ENCODE measurements at places on chromosomes 2 and 18.

- no peak for DNase-seq
Measured at GRCh38 chr2:197369933-197370320, 59.3 kb upstream of the ANKRD44 start.

- DNase-seq, result peak; percentile 94
Measured at GRCh38 chr2:42060718-42061619, 13.1 kb downstream of the PKDCC start.

- DNase-seq, result peak; percentile 98
Measured at GRCh38 chr2:3535794-3536681, 16.7 kb upstream of the ADI1 start.

DNA sequence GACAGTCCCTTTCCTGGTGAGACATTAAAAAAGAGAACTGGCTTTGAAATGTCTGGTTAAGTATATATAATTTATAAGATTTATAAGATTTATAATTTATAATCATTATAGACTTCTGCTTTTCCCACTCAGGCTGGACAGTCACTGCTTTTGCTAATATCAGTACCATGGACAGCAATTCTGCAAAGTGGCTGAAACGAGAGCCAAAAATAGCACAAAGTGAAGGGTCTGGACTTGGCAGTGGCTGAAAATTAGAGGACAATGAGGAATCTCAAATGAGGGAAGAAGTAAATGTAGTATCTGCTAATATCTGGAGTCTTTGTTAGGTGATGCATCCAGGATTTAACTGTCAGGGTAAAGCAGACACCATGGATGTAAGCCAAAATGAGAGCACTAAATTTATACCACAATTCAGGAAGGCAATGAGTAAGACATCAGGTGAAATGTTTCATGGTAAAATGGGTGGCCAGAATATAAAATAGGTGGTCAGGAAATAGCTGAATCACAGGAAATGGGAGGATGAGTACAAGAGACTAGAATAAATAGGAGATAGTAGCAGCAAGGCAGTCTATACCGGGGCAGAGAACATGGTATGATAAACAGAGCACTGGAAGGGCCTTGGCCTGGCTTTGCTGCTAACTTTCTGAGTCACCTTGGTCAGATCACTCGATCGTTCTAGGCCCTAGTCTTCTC is 39.6 kb upstream of the BOD1L2 start:
- peak; percentile 25 for DNase-seq

- DNase-seq, result peak; percentile 37
Measured at GRCh38 chr18:67402543-67402942, 114.0 kb downstream of the DSEL start.

- DNase-seq, result no peak
Measured at GRCh38 chr2:164554487-164554886, 66.8 kb downstream of the GRB14 start.

DNA sequence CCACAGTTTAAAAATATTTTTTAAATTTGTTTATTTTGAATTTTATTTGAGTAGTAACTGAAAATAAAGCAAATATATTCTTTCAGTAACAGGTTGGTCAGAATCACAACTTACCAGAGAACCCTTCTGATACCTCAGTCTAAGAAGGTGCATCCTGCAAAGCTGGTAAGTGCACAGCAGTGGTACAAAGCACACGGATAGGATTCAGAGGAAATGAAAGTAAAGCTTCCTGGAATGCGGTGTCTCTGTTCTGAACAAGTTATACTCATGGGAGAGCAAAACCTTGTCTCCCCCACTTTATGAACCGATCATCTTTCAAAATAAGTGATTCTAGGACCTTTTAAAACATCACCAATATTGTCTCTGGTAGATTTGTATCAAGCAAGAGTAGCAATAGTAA is 398.3 kb downstream of the TMX3 start:
- peak; percentile 39 for DNase-seq

- DNase-seq, result no peak
Measured at GRCh38 chr2:30283931-30284565, 52.7 kb downstream of the LBH start.

DNA sequence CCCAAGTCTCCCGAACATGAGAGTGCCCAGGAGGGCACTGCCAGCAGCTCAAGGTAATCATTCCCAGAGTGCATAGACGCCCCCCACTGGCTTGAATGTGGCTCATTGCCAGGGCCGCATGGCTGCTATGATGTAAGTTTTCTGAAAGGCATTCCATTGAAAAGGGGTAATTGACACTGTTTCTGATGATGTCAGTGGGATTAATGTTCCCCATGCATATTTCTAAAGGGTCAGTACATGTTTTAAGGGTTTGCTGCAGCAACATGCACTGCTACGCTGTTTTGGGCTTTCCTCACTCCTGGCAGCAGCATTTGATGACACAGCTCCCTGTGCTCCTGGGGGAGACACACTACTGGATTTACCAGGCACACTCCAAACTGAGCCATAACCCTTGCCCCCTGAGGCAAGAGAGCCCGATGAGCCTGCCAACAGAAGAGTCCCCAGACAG is 36.7 kb downstream of the KIAA2012 start:
- DNase-seq, result peak; percentile 34

DNA sequence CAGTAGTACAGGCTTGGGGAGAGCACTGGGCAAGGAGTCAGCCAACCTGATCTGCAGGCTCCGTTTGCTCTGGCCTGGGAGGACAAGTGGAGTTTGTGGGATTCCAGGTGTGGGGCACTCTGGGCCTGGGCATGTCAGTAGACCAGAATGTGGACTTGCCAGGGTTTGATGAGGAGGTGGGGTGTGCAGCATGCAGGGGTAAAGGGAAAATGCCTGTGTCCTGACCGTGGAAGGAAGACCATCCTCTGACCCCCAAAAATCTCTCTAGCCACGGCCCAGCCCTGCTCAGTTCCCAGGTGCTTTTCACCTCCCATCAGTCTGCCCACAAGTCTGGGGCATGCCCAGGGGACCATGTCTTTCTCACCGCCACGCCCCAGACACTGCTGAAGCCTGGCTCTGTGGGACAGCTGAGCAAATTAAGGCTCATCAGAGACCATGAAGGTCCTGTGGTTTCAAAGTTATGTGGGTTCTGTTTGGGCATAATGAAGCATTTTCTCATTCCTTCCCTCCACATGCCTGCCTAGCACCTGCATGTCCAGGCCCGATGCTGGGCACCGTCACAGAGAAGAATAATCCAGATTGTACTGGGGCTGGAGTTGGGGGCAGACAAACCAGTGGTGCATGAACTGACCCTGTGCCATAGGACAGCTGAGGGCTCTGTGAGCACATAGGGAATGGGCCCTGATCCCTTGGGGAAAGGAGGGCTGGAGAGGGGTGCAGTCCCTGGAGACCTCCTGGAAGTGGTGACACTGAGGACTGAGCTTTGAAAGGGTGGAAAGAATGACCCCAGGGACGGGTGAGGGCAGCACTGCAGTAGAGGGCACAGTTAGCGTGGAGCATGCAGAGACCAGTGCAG is 6.5 kb upstream of the KCNF1 start:
- no peak for DNase-seq

DNA sequence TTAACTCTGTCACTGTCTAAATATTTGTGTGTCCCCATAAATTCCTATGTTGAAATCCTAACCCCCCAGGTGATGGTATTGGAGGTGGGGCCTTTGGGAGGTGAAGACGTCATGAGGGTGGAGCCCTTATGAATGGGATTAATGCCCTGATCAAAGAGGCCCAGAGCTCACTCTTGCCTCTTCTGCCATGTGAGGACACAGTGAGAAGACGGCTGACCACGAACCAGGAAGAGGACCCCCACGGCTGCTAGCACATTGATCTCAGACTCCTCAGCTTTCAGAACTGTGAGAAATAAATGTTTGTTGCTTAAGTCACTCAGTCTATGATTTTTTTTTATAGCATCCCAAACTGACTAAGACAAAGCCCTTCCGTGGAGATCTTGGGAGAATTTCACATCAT is 71.2 kb downstream of the BCL2L11 start:
- no peak for DNase-seq

- no peak for DNase-seq
Measured at GRCh38 chr2:152084076-152084475, 14.8 kb downstream of the CACNB4 start.

- DNase-seq, result peak; percentile 65
Measured at GRCh38 chr18:9742524-9743131, 34.5 kb downstream of the RAB31 start.

DNA sequence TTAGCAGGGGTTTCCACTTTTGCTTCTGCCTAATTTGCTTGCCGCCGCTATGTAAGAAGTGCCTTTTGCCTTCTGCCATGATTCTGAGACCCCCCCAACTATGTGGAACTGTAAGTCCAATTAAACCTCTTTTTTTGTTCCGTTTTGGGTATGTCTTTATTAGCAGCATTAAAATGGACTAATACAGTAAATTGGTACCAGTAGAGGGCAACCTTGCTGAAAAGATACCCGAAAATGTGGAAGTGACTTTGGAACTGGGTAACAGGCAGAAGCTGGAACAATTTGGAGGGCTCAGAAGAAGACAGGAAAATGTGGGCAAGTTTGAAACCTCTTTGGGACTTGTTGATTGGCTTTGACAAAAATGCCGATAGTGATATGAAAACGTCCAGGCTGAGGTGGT is 216.1 kb upstream of the FSIP2 start:
- no peak for DNase-seq

DNA sequence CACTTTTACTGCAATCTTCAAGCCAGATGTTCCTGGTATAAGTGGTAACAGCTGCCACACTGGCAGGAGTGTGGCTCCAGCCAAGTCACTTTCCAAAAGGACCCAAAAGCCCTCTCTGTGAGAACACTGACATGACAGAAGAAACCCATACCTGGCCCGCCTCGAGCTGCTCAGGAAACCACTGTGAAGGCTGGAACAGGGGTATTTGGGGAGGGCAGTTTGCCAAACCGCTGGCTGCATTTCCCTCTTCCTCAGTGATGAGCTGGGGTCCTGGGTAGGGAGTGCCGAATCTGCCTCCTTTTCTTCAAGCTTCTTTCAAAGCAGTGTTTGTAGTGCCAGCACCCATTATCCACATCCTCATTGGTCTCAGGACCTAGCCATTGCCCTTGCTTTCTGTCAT is 10.3 kb upstream of the OSR1 start:
- DNase-seq, result no peak

DNA sequence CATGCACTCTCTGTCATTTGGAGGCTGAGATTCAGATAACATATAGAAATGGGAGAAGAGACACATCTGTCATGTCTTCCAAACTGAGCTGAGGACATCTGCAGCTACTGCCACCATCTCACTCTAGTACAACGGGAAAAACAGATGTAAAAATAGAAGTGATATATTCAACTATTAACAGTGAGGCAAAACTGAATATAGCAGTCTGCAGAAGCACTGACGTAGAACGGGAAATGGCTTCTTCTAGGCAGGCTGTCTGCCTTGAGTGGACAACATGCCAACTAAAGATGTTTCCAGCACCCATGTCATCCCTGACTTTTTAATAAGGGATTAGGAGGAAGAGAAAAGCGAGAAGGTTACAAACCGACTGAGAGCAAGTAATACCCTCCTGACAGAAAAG is 51.6 kb downstream of the MRPL33 start:
- DNase-seq, result no peak

DNA sequence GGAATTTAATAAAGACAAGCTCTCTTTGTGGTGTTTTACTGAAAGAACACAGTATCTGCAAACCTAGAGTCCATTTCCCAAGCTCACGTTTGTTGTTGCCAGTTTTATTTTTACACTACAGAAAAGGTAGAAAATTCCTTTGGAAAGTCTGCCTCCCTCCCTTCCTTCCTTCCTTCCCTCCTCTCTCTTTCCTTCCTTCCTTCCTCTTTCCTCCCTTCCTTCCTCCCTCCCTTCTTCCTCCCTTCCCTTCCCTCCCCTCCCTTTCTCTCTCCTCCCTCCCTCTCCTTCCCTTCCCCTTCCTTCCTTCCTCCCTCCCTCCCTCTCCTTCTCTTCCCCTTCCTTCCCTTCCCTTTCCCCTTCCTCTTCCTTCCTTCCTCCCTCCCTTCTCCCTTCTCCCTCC is 136.3 kb upstream of the REV1 start:
- no peak for DNase-seq

DNA sequence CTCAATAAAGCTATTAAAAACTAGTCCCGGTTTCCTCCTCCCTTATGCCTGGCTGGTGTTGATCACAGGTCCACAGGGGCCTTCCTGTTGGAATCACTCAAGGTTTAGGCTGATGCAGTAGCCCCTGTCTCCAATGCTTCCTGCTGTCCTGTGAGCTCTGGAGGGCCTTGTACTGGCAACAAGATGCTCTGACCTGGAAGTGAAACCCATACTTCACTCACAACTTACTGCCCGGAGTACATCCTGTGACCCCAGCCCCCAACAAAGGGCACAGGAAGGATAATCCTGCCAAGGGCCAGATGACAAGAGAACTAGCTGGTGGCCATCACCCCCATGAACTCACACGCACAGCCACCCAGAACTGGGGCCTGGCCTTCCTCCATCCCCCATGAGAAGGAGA is 50.3 kb downstream of the ZBTB7C start:
- no peak for DNase-seq

- DNase-seq, result no peak
Measured at GRCh38 chr2:41283079-41283775, 764.6 kb upstream of the PKDCC start.

DNA sequence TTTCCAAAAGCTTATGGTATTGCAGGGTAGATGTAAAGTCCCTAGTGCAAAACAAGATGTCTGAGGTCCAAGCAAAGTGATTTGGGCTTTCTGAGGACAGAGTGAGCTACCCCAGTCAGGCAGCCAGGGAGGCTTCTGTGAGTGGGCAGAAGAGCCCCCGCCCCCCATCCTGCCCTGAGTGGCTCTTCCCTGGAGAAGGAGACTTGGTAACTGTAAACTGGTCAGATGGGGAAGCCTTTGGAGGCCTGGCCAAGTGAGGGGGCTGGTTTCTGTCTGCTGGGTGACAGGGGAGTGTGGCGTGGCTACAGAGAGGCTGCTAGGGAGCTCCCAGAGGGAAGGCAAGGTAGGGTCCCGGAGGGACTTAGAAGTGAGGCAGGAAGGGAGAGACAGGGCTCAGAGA is 181.3 kb upstream of the HAAO start:
- DNase-seq, result peak; percentile 40

GRCh38 chr2:79971807-79972206 is 332.7 kb downstream of the LRRTM1 start:
- no peak for DNase-seq
